ENCODE measurements at places on chromosomes 13 and 19.

GRCh38 chr13:24053519-24054251 lies 106.8 kb upstream of the SPATA13 start:
- DNase-seq: peak; percentile 28

DNA sequence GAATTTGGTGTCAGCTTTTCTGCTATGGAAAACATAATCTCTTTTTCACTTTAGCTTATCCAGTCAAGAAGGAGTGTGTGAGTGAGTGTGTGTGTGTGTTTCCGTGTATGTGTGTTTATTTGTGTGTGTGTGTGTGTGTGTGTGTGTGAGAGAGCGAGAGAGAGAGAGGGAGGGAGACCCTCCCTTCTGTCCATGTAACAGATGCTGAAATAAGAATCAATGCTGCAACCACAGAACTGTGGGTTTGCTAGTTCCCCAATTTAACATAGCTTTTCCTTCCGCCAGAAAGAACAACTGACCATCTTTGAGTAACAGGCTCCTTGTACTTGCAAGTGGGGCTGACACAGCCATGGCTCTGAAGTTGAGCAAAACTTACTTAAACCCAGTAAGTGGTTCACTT lies 5.2 kb downstream of the LCP1 start:
- no peak for DNase-seq

- DNase-seq: no peak
Observed at GRCh38 chr13:111966933-111967332, 100.0 kb upstream of the SOX1 start.

DNA sequence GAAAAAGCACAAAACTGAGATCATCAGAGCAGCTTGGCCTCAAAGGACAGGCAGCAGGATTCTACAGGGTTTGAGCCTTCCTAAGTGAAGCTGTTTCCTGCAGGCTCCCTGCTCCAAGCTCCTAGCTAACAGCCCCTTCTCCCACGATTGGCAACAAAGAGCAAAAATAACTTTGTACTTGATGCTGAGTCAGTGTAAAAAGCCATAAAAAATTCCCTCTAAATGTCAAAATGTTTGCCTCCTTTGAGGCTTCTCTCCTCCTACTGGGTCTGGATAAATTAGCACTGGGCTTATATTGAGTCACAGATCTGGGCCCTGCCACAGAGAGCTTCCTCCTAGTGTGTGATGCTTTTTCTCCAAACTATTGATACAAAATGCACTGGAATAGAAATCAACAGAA lies 153.3 kb downstream of the TNFRSF19 start:
- no peak for DNase-seq

DNA sequence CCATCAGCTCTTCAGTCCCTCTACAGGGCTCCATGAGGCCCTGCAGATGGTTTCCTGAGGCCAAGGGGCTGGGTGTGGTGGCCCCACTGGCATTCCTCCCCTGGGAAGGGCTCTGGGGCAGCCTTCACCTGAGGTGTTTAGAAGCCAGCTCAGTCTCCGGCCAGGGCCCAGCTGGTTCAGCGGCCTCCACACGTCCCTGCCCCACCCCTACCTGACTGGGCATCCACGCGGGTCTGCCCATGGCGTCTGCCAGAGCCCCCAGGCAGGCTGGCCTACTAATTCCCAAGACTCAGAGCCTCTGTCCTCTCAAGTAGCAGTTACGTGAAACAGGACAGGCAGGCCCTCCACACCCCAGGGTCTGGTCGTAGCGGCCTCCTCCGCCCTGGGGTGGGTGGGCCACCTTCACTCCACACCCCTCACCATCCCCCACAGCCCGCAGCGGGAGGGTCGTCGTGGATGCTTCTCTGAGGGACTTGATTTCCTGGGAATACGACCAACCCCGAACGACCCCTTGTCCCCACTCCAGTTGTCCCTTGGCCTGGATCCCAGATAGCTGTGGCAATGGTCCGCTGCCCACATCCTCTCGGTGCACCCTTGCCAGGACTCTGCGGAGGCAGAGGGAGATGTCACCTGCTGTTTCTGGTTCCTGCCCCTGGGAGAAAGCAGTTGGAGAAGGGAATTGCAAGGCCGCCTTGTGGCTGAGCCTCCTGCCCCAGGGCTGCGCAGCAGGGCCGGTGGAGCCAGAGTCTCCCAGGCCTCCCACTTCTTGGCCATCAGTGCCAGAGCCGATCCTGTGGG lies 24.3 kb downstream of the CAPN12 start:
- no peak for DNase-seq

GRCh38 chr13:106597186-106597585 lies 29.2 kb upstream of the ARGLU1 start:
- DNase-seq: no peak

GRCh38 chr13:107545946-107546502 lies 669.3 kb downstream of the LIG4 start:
- no peak for DNase-seq

- DNase-seq: no peak
Observed at GRCh38 chr13:32660227-32660626, 74.0 kb downstream of the PDS5B start.

DNA sequence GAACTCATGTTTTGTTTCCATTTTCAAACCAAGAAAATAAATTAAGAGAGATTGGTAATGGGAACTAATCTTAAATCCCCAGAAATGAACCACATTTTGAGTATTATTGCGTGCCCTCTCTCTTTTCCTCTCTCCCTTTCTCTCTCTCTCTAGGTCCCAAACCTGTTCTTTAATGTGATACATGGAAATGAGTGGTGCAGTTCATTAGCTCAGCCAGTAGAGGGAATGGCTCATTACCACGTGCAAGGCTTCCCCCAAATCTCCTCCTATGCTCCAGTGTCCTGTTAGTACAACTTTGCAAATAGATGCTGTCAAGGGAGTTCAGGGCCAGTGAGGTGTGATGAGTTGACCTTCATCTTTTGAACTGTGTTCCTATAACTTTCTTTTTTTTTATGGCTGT lies 178.4 kb downstream of the FGF9 start:
- peak; percentile 2 for DNase-seq

GRCh38 chr19:11418549-11419506 lies at the start of gene RGL3:
RGL3 (minus strand) TSS chr19:11419314; CDS start chr19:11419278, 36 bp downstream.
- DNase-seq: no peak

- no peak for DNase-seq
Observed at GRCh38 chr13:113856716-113857065, 7.2 kb downstream of the GAS6 start.

GRCh38 chr19:11423164-11423790 lies 4.2 kb upstream of the RGL3 start:
- no peak for DNase-seq

- no peak for DNase-seq
Observed at GRCh38 chr19:49570997-49571676, 9.2 kb downstream of the NOSIP start.

DNA sequence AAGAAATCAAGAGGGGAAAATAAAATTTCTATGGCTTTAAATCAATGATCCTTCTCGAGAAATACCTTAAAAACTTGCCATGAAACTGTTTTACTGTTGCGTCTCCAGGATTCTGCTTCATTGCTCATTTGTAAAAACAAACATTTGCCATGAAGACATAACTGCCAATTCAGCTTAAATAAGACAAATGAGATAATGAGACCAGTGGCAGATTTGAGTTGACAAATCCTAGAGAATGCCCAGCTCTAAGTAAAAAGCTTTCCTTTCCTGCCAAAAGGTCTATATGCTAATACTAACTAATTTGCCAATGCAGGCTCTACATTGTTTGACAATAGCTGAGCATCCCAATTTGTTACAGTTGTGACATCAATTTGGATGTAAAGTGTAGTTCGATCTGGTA lies 400.5 kb upstream of the PCDH9 start:
- no peak for DNase-seq

DNA sequence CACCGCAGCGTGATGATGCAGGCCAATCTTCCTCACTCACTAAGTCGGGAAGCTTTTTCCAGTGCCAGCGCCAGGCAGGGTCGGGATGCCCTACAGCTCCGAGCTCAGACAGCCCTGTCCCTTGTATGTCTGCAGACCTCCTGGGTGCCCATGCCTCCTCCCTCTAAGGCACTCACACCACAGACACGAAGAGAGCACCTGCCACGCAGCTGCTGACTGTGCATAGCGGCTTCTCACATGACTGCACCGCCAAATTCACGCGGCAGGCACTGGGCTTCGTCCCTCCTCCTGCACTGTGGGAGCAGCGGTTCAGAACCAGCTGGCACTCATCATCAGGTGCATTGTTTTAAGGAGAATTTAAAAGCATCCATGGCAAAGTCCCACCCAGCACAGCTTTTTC lies 88.1 kb downstream of the SLC7A1 start:
- DNase-seq: no peak

- no peak for DNase-seq
Observed at GRCh38 chr13:29081036-29081435, 260.9 kb downstream of the MTUS2 start.

DNA sequence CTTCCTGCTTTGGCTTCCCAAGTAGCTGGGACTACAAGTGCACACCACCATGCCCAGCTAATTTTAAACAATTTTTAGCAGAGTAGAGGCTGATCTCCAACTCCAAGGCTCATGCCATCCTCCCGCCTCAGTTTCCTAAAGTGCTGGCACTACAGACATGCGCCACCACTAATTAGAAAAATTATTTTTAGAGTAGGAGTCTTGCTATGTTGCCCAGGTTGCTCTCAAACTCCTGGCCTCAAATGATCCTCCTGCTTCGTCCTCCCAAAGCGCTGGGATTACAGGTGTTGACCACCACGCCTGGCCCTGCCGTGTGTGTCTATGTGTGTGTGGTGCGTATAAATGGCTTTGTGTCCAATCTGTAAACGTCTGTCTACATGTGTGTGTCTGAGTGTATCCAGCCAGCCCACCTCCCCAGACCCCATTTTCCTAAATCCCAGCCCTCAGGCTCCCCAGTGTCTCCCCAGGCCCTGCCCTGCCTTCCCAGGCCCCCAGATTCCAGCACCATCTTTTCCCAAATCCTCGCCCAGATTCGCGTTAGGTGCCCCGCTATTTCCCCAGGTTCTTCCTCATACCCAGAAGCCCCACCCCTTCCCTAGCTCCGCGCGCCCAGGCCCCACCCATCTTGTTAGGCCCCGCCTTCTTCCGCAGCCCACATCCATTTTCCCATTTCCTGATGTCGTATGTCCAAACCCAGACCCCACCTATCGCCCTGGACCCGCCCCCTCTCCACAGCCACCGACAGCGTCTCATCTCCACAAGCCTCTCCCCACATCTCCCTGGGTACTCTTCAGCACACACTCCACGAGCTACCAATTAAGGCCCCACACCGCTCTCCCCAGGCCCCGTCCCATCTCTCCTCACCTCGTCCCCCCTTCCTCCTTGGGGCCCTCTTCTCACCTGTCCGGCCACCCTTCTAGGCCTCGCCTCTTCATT lies 24.9 kb downstream of the SLC8A2 start:
- peak; percentile 34 for DNase-seq

DNA sequence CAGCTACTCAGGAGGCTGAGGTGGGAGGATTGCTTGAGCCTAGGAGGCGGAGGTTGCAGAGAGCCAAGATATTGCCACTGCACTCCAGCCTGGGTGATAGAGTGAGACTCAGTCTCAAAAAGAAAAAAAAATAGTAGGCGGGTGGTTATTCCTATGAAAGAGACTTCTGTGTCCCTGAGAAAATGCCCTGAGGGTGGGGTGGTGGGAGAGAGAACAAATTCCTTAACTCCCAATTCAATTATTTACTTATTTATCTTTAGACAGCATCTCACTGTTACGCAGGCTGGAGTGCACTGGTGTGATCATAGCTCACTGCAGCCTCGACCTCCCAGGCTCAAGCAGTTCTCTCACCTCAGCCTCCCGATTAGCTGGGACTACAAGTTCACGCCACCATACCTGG lies 10.3 kb upstream of the EEF2 start:
- DNase-seq: no peak

GRCh38 chr13:57582032-57582431 lies 49.5 kb upstream of the PCDH17 start:
- no peak for DNase-seq

DNA sequence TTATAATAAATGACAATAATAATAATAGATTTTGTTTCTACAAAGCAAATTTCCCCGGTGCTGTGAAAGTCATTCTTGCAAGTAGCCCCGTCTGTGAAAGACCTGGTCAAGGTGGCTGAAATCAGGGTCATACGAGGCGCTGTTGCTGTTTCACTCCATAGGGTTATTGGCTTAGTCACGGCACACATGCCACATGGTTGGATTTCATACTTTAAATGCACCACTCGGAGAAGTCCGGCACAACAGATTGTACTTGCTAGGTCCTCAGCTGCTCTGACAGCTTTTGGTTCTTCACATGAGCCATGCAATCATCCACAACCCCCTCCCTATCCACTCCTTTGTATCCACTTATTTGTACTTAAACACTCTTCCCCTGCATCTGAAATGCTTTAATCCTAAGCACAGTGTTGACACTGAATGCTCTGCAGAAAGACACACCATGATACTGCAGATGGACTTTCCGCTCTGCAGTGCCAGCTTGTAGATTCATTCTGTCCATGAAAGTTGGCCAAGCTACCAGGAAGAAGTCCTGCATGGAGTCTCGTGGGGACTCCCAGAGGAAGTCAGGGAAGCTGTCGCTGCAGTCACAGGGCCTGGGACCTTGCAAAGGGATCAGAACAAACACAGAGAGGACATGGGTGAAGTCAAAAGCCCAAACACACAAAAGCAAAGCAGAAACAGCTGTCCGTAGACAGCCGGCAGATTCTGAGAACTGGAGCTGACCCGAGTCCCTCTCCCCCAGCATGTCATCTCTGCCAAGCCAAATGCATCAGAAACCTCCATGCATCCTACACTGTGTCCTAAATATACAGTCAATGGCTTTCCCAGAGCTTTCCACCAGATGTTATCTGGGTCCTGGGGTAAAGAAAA lies 124.6 kb downstream of the COL4A2 start:
- no peak for DNase-seq

GRCh38 chr19:14563989-14564651 lies 7.7 kb downstream of the NDUFB7 start:
- peak; percentile 82 for DNase-seq

DNA sequence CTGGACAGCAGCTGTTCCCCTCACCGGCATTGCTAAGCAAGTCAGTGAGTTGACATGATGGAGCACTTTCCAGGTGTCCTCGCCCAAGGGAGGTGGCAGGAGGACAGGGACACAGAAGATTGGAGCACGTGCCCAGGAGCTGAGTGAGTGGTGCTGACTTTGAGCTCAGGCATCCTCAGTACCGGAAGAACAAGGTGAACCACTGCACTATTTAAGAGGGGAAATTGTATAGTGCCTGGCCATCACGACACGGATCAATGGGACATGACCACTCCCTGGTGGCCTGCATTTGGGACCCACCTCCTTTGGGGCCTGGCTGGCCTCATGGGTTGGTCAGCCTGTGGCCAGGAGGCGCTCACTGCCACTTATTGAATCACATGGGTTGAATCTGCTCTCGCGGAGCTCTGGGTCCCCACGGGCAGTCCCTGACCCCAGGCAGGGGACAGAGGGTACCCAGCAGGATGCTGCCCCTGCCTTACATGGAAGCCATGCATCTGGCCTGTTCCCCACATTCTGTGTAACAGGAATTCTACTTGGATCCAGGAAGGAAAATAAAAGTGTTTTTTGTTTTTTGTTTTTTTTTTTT lies 206.9 kb upstream of the ZNF536 start:
- no peak for DNase-seq

GRCh38 chr13:31878495-31878894 lies 139.2 kb downstream of the RXFP2 start:
- no peak for DNase-seq

GRCh38 chr13:49840675-49841074 lies 48.2 kb upstream of the KPNA3 start:
- DNase-seq: no peak
